HT1080 (cell line): ENCODE measurements at places on chromosomes 11 and 22.

DNA sequence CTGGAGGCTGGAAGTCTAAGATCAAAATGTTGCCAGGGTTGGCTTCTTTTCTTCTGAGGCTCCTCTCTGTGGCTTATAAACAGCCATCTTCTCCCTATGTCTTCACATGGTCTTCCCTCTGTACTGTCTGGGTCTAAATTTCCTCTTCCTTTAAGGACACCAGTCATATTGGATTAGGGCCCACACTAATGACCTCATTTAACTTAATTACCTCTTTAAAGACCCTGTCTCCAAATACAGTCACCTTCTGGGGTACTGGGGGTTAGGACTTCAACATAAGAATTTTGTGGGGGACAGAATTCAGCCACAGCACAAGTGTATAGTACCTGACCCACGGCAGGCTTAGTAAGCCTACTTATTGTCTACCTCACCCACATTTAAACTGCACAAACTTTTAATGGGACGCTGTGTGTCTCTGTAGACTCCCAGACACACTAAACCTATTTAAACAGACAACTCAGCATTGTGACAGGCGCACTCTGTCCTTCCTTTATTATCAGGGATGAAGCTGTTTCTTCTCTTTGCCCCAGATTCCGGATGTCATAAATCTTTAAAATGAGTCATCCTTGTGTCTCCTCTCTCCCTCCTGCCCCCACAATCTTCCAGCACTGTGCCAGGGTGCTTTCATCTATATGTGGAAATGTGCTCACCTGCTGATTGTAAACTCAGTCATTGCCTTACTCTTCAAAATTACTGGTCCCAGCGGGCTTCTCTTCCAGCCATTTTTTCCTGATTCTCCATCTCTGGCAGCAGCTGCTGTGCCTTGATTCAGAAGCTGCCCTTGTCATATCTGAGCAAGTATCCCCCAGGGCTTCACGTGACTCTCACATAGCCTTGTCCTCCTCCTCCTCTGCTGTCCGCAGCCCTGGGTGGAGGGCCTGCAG lies 5.4 kb upstream of the MAPK8IP1 start:
- peak; percentile 90 for DNase-seq

DNA sequence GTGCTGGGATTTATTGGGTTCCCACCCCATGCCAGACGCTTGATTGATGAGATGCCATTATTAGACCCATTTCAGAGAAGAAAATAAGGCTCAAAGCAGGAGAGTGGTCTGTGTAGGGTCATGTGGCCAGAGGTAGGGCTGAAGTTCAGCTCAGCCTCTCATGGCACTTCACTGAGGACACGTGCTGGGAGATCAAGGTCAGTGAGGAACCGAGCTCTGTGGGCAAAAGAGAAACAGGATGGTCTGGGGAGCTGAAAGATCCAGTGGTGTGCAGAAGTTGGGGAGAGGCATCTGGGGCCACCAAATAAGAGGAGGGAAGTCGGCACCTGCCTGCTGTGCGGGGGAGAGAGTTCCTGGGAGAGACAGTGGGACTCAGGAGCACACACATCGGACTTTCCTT lies 19.6 kb downstream of the RHOD start:
- no peak for DNase-seq

GRCh38 chr11:123125169-123125568 lies 63.2 kb upstream of the HSPA8 start:
- no peak for DNase-seq

DNA sequence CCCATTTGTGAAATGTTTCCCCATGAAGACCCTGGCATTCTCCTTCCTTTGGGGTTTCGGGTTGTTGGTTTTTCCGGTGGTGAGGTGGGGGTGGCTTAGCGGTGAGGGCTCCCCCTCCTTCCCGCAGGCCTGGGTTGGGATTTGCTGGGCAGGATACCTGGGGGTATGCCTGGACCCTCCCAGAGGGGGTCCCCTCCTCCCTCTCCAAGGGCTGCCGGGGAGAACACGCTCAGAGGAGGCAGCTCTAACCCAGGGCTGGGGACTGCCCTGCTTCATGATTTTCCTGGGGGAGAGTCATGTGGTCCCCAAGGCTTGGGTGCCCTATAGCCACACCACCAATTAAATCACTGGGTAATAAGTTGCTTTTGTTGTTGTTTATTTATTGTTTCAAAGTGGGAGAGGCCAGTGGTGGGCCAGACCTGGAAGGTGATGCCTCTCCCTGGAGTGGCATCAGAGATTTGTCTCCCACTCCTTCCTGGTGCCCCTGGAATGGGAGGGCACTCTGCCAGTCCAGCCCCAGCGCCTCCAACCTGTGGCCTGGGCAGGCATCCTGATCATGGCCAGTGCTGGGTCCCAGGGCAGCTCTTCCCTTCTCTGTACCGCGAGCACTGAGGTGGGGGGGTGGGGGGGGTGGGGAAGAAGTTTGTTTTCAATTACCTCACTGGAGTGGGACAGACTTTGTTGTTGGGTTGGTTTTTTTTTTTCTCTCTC lies 1.3 kb upstream of the CLCF1 start:
- DNase-seq, result no peak

DNA sequence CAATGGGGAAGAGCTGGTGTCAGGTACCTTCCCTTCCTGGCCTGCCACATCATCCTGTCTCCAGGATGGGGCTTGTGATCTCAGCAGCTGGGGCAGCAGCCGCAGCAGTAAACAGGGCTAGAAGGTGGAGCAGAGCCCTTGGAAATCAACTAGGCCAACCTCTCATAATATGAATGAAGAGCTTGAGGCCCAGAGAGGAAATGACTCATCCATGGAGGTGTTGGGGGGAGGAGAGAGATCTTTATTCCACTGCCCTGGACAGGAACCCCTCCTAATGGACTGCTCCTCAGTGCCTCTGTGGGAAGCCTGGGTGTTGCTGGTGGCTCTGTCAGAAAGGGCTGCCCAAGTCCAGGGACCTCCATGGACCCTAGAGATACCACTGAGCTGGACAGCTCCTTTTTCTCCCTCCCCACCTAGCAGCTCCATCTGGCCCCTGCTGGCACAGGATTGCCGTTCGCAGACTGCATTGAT lies 111.8 kb downstream of the OSBP2 start:
- peak; percentile 99 for DNase-seq

- peak; percentile 38 for DNase-seq
Observed at GRCh38 chr22:30605449-30606110, 1.4 kb upstream of the TCN2 start.

DNA sequence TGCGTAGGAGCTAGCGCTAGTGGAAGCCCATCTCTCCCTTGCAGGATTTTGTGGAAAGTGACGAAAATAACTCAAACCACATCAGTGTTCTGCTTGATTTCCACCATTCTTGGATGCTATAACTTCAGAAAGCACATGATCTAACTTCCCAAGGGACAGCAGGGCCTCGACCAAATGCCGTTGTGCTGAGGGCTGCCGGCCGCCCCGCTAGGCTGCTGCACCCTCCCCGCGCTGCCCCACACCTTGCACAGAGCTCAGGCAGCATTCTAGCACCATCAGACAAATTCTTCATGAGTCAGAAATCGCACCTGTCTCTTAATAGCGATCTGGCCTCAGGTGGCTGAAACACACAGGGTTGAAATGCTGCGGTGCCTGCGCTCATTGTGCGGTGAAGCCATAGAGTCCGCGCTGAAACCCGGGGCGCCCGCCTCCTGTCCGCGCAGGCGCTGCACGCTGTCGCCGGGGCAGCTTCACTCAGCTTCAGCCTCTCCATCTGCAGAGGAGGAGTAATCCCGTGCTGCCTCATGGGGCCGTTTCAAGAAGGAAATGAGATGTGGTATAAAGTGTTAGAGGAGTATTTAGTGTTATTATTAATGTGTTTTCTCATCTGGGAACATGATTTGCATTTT lies 59.2 kb upstream of the B3GAT1 start:
- no peak for DNase-seq

GRCh38 chr22:41288245-41288946 lies 2.4 kb upstream of the RANGAP1 start:
- peak; percentile 93 for DNase-seq

- DNase-seq, result no peak
Observed at GRCh38 chr11:73833067-73833466, 43.6 kb downstream of the COA4 start.

GRCh38 chr11:68399916-68400315 lies 60.6 kb upstream of the PPP6R3 start:
- DNase-seq, result no peak

- no peak for DNase-seq
Observed at GRCh38 chr22:17359501-17359900, 9.8 kb upstream of the CECR2 start.

- no peak for DNase-seq
Observed at GRCh38 chr22:27213294-27213693, 555.9 kb downstream of the MIAT start.

DNA sequence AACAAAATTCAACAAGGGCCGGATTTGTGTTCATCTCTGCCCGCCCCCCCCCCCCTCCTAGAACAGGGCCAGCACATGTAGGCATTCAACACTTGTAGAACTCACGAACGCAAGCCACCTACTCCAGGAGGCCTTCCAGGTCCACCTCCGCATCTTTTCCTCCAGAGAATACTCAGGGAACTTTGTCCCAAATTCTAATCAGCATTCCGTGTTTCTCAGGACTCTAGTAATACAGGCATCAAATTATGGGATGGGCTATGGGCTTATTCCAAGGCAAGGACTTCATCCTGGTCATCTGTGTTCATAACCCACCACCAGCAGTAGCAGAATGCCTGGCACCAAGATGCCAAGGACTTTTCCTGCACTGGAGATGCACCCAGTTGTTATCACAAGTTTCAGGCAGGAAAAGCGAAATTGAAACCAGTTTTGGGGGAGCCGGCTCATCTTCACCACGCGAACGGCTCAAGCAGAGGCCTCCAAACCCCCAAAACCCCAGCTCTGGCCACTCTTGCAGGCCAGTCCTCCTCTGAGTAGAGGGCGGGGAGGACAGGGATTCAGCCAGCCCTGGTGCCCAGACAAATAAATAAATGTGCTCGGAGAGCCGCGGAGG lies 462 bp downstream of the UBE2L6 start:
- DNase-seq, result peak; percentile 17

DNA sequence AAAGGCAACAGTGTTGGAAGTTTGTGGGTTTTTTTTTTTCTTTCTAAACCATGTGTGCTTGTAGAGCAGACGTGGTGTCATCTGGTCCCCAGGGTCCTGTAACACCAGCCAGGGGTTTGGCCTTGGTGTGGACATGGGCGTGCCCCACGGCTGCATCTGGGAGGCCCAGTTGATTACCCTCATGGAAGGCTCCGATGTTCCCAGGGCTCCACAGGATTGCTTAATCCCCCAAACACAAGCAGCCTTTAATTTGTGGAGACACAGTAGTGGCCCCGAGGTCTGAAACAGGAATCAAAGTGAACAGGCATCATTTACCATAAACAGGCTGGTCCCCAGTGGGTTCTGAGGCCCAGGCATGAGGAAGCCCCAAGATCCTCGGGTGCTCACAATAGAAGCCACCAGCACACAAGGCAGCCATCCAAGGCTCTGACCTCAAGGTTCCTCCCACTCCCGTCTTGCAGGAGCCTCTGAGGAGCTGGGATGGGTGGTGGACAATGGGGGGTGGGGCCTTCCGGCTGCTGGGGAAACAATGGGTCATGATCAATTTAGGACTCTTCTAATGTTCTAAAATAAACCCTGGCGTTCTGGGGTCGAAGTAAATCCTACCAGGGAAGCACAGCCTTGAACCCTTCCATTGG lies 115.0 kb upstream of the CD82 start:
- DNase-seq, result no peak

GRCh38 chr11:90250970-90251369 lies 28.1 kb upstream of the CHORDC1 start:
- peak; percentile 50 for DNase-seq

GRCh38 chr11:74377689-74378088 lies 20.5 kb downstream of the PGM2L1 start:
- no peak for DNase-seq

DNA sequence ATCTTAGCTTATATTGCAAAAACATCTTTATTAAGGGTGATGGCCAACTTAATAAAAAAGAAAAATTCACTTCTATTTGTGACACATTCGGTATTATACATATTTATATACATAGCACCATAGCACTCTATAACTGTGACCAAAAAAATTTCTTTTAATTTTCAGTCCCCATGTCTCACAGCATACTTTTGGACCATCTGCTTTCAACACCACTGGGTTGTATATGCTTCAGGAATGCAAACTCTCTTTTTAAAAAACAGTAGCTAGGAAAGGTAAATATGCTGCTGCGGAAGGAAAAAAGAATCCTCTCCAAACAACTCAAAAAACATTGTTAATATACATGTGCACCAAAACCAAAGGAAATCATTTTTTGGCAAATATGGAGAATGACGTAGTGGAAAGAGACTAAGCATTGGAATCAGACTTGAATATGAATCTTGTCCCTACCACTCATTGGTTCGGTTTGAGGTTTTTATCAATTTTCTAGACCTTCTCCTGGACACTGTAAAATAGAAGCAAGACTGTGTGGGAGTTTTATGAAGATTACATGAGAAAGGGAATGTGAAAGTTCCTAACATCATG lies 227.9 kb downstream of the BLID start:
- DNase-seq, result no peak

DNA sequence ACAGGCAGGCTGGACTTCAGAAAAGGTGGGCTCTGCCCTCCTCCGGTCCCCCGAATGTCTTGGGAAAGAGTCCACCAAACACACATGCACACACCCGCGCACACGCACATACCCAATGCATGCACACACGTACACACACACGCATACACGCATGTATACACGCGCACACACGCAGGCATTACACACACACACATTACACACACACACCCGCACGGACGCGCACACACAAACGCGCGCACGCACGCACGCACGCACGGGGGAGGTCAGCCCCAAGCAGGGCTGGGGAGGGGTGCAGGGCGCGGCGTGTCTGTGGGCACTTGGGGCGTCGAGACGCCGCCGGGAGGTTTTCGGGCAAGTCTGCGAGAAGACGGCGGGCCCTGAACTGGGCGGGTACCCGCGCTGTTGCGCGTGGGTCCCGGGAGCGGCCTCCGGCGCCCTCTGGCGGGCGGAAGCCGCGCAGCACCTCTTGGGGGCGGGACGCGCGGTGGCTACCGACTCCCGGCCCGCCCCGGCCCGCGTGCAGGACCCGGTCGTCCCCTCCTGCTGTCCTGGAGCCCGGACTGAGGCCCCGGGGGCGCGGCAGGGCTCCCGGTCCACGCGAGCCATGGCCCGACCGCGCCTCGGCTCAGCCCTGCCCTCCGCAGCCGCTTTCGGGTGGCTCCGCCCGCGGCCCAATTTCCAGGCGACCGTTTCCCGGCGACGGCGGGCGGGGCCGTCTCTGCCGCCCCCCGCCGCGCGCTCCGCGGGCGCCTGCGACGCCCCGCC lies 3.6 kb downstream of the SEPTIN5 start:
- DNase-seq, result peak; percentile 61
